ENCODE measurements at places on chromosomes 16 and 17.
A peak's percentile ranks its signal among the peaks of the same experiment; 100 is the strongest.

DNA sequence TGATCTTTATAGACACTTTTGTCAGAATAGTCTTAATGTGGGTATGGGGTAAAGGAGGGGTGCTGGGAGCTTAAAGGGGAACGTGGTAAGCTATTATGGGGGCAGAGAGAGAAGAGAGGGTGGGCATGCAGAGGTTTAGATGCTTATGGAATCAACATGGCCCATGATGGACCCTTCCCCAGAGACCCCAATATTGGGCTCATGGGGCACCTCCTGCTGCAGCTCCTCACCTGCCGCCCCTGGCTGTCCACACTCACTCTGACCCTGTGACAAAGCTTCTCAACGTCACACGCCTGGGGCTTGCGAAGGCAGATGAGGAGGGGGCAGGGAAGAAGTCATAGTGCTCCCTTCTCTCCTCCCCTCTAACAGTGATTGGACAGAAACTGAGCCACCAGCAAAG, 95.3 kb downstream of the SHISA6 start:
- no peak for DNase-seq

- DNase-seq: no peak
These were observed 2.5 kb upstream of the IGF2BP1 start for GRCh38 chr17:48994549-48995303.

- DNase-seq: no peak
These were observed 251.3 kb downstream of the HS3ST3A1 start for GRCh38 chr17:13350466-13350865.

DNA sequence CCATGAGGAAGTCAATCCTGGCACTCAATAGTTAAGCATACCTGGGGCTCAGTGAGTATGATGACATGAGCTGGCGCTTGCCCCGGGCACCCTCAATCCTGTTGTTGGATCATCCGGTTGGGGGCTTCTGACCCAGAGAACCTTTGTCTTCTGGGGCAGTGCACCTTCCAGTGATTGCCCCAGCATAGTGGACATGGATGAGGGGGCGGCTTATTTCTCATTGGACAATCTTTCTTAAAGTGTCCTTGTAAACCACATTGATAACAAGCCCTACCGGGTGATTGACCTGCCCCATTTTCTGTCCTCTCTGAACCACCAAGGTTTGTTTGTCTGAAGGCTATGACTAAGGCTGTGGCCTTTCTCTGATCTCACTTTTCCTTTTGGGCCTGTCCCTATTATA, 18.2 kb downstream of the IGSF6 start:
- no peak for DNase-seq

DNA sequence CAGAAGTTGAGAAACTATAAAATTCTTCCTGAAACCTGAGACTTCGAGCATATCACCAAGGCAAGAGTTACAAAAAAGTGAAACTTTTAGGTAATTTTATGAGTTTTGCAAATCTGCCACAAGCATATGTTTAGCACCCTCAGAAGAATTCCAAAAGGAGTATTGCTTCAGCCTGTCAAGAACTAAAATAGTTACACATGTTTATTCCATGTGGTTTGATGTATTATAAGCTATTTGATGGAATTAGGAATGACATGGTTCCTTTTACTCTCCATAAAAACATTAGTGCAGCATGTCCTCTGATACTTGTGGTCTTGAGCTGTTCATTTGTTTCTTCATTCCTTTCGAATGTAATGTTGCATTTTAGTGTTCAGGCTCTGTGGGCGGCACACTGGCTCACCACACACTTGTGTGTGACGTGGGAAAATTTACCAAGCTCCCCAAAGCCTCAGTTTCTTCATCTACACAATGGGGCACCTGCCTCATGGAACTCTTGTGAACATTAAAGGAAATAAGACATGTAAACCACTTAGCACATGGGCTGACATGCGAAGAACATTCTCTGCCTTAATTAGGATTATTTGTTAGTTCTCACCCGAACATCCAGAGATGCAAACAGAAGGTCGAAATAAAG, 204.2 kb upstream of the FOXF1 start:
- DNase-seq: peak; percentile 9

GRCh38 chr17:6940186-6940649, 55.6 kb upstream of the ALOX12 start:
- no peak for DNase-seq

DNA sequence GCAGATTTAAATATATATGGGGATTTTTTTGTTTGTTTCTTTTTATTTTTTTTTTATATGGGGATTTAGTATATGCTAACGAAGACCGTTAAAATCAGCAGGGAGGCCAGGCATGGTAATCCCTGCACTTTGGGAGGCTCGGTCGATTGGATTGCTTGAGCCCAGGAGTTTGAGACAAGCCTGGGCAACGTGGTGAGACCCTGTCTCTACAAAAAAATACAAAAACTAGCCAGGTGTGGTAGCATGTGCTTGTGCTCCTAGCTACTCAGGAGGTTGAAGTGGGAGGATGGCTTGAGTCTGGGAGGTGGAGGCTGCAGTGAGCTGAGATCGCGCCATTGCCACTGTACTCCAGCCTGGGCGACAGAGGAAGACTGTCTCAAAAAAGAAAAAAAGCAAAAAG, 22.3 kb upstream of the MEIOC start:
- no peak for DNase-seq

GRCh38 chr16:4388271-4389021, 16.8 kb downstream of the VASN start:
- DNase-seq: no peak

DNA sequence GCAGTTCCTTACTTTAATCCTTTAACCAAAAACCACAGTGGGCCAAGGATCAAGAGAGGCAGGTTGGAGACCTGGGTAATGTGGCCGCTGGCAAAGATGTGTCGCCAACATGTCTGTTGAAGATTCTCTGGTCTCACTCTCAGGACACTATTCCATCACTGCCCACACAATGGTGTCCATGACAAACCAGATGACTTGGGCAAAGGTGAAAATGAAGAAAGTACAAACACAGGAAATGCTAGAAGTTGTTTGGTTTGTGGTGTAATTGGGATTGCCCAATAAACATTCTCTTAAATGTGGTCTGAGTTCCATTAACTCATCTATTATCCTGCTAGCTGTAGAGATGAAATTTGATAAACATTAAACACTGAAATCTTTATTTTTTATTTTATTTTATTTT, 43.3 kb downstream of the SALL1 start:
- no peak for DNase-seq

GRCh38 chr16:88821168-88821850, 9.6 kb upstream of the APRT start:
- DNase-seq: no peak

GRCh38 chr17:55340176-55340575, 75.4 kb downstream of the HLF start:
- DNase-seq: no peak

GRCh38 chr17:50766222-50767023, 895 bp downstream of the ANKRD40CL start:
- DNase-seq: peak; percentile 10

GRCh38 chr16:68070249-68070730, 14.9 kb upstream of the NFATC3 start:
- DNase-seq: no peak

DNA sequence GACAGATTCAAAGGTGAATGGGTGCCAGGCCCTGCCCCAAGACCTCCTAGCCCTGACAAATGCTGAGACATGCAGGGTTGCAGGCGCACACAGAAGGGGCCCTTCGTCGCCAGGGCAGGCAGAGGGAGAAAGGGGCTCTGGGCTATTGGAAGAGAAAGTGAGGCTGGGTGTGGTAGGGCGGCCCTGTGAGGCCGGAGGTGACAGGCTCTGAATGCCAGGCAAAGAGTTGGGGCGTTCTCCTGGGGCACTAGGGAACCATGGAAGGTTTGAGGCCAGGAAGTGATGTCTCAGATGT, 26.4 kb upstream of the NXPH3 start:
- DNase-seq: no peak

DNA sequence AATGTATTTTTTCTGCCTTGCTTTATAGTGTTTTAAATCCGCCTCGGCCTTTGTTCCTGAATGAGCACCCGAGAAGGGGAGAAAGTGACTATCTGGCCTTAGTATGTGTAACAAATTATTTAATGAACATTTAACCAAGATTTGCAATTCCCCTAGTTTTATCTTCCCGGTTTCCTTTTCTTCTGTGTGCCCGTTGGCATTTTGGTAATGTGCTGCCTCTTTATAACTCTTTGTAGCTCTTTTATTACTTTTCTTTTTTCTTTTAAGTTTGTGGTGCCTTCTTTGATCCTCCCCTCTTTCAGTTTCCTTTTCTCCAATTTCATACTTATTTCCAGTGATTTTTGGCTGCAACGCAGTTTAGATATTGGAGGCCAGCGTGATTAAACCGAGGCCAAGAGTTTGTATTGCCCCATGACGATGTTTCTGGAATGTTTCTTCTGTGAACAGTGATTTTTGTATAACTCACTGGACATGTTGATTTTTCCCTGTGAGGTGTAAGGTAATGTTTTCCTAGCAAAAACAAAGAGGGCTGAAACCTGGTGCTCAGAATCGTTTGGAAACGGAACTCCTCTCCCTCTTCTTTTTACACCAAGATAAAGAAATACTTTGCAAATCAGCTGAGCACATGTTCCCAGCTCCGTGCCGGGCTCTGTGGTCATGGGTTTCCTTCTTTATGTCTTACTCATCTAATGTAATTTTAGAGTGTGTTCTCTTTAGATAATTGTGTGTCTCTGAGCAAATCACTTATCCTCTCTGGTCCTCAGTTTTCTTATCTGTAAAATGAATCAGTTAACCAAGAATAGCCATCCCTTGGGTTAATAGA, 344.3 kb downstream of the WWOX start:
- DNase-seq: no peak

- DNase-seq: peak; percentile 41
These were observed 15.7 kb downstream of the SLC52A1 start for GRCh38 chr17:5019475-5019956.

- DNase-seq: peak; percentile 83
These were observed 85.3 kb upstream of the C16orf82 start for GRCh38 chr16:26981266-26981938.
